ENCODE measurements at places on chromosomes 5 and 9.
A peak's percentile ranks its signal among the peaks of the same experiment; 100 is the strongest.

GRCh38 chr9:15357050-15357653, 50.1 kb upstream of the TTC39B start:
- no peak for DNase-seq

GRCh38 chr5:72328172-72328571, 8.0 kb downstream of the PTCD2 start:
- no peak for DNase-seq

GRCh38 chr5:131242728-131243255, 21.1 kb upstream of the CDC42SE2 start:
- peak; percentile 95 for DNase-seq

- peak; percentile 55 for DNase-seq
Observed at GRCh38 chr5:40413743-40414142, 266.0 kb upstream of the PTGER4 start.

GRCh38 chr5:58224661-58225060, 235.2 kb downstream of the PLK2 start:
- no peak for DNase-seq

GRCh38 chr9:92141144-92142129, 26.2 kb upstream of the SPTLC1 start:
- DNase-seq = peak; percentile 48

DNA sequence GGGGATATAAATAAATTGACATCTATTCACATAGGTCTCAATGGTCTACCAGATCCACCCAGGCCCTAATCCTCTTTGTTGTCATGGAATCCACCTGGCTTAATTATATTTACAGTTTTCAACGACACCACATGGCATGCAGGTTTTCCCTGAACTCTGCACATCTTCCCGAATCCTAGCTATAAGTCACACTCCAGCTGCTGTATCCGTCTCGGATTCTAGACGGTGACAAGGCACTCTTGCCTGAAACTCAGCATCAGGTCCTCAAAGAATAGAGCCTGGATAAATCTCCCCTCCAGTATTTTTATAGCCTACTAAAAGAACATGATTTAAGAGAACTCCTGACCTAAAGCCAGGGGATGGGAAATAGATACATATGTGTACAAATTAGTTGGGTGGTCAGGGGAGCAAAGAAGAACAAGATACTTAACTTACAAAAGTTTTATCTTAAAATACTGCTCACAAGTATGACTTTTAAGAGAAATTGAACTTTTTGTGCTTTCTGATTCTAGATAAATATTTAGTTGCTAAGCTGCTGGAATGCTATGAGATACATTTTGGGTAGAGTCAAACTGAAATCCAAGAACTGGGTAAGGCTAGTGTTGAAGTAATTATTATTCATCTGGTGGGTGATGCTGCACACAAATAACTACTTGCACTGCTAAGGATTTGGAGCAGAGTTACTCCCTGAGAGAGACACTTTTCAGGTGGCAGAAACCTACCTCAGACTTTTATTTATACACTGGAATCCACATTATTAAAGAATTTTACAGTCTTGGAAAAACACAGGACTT, 187.3 kb downstream of the EFNA5 start:
- DNase-seq = no peak
